ENCODE measurements at places on chromosomes 4 and X.

GRCh38 chr4:148171596-148171995 lies 270.6 kb downstream of the NR3C2 start:
- no peak overlapping the region for H3K27ac ChIP-seq
- no peak overlapping the region for H3K4me3 ChIP-seq
- no peaks in the 10 kb centered on the region for H3K27me3 ChIP-seq
- H3K36me3 ChIP-seq, result no peaks in the 10 kb centered on the region

DNA sequence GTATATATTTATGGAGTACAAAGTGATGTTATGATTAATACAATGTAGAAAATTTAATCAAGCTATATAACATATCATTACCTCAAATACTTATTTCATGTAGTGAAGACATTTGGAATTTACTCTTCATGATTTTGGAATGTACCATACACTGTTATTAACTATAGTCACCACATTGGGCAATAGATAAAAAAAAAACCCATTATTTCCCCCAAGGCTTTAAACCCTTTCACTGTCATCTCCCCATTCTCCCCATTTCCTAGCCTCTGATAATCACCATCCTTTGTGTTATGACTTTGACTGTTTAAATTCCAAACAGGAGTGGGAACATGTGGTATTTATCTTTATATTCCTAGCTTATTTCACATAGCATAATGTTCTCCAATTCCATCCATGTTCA lies 2189.1 kb upstream of the AGA start:
- H3K36me3 ChIP-seq, result no peaks in the 10 kb centered on the region
- H3K4me3 ChIP-seq, result no peak overlapping the region
- H3K4me1 ChIP-seq, result no peaks in the 10 kb centered on the region
- DNase-seq, result no peak
- H3K27ac ChIP-seq, result no peak overlapping the region

DNA sequence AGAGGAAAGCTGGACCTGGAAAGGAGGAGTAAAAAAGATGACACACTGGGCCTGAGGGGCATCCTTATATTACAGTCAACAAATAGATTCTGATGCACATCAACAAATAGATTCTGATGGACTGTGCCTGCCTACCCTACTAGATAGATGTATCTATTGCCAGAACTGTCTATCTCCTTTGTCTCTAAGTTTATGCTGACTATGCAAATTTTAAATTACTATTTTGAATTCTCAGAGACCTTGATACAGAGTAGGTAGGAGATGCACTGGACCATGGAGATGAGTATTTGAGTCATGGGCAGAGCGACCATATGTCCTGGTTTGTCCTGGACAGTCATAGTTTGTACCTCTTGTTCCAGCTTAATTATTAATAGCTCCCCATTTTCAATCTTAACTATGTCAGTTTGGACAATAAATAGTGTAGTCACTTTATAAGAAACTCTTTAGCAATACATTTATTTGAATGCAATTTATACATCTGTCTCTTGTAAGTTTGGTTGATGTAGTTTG lies 247.9 kb upstream of the PPP1R2C start:
- H3K4me3 ChIP-seq, result no peak overlapping the region
- no peaks in the 10 kb centered on the region for H3K4me1 ChIP-seq
- no peaks in the 10 kb centered on the region for H3K27me3 ChIP-seq
- H3K36me3 ChIP-seq, result peaks cover 2% of the 10 kb centered on the region

DNA sequence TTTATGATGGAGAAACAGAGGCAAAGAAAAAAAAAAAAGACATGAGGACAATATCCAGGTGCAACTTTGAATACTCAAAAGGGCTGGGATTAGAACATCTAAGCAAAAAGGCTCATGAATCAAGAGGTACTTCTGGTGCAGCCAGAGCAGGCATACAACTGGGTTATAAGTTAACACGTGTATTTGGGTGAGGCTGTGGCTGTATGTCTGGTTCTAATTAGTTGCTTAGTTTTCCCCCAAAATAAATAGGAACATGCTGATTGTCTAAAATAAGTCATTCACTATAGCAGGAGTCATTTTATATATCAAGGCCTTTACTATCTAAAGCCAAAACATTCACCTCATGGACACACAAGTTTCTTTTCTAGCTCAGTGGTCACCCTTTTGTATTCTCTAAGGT lies 20.2 kb downstream of the NHS start:
- DNase-seq, result no peak
- H3K4me1 ChIP-seq, result no peaks in the 10 kb centered on the region
- no peaks in the 10 kb centered on the region for H3K36me3 ChIP-seq
- no peak overlapping the region for H3K27ac ChIP-seq

GRCh38 chrX:108795240-108795639 lies 58.9 kb upstream of the IRS4 start:
- DNase-seq, result no peak
- H3K27ac ChIP-seq, result no peak overlapping the region
- H3K4me3 ChIP-seq, result no peak overlapping the region
- H3K27me3 ChIP-seq, result no peaks in the 10 kb centered on the region
- no peaks in the 10 kb centered on the region for H3K36me3 ChIP-seq
